Stimulated activated CD4-positive, alpha-beta T cell treated with anti-CD3 and anti-CD28 coated beads, Interleukin-2, amount 100 ng/mL, for 4 hours (primary cell): ENCODE measurements at places on chromosomes 7 and 10.

DNA sequence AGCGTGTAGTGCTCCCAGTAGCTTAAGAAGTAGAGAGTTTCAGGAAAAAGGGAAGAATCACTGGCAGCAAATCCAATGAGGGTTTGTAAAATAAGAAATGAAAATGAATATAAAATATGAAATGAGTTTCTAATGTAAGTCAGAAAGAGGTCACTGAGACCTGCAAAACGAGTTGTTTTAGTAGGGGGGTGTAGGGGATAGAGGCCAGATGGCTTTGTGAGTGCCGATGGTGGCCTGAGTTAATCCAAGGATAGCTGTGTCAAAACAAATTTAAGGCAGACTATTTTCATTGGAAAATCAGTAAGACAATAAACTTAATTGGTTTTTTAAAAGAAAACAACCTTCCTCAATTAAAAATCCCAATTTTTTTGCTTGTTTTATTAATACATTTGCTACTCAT lies 745 bp upstream of the ASB15 start:
- no peak for DNase-seq

- DNase-seq: no peak
Measured at GRCh38 chr10:119652361-119652730, 1.2 kb downstream of the BAG3 start.

DNA sequence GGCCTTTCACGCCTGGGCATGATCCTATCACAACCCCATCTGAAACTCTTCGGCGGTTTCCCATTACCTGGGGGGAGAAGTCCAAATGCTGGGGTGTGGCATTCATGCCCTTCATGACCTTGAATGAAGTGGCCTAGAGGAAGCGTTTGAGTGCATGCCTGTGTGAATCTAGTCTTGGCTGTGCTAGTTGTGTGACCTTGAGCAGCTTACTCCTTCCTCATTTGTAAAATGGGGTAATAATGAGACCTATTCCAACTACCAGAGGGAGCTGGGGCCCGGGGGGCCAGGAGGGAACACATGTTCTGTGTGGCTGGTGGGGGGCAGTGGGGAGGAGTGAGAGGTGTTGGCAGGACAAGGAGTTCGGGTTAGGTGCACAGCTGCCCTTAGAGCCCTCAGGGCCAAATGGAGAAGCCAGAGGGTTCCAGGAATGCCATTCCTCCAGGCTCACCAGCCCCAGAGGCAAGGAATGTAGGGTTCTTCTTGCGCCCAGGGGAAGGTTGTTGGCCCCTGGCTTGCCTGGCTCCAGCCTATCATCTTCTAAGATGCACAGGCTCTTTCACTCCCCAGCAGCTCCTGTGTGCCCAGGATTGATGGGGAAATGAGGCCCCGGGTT lies 21.3 kb upstream of the TBRG4 start:
- DNase-seq: no peak

DNA sequence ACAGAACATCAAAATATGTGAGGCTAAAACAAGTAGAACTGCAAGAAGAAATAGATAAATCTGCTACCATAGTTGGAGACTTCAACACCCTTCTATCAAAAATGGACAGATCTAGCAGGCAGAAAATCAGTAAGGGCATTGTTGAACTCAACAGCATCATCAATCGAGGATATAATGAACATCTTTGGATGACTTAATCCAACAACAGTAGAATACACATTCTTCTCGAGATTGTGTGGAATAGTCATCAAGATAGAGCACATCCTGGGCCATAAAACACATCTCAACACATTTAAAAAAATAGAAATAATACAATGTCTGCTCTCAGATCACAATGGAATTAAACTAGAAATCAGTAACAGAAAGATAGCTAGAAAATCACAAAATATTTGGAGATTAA lies 9.9 kb downstream of the IGFBP1 start:
- DNase-seq: no peak

DNA sequence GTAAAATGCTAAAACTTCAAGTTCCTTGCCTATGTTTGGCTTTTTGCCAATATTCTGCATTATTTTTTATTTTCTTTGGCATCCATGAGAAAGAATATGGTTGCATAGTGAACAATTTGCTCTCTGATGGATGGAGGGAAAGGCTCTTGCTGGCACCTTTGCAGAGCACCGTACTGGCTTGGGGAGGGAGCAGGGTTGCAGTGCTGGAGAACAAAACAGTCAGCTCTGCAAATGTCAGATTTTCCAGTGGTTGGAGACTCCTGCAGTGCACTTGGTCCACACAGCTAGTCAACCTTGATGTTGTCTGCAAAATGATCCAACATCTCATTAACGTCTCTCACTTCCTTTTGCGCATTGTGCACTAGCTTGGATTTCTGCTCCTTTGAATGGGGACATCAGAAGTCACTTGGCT lies 100.8 kb downstream of the ANLN start:
- DNase-seq: no peak

DNA sequence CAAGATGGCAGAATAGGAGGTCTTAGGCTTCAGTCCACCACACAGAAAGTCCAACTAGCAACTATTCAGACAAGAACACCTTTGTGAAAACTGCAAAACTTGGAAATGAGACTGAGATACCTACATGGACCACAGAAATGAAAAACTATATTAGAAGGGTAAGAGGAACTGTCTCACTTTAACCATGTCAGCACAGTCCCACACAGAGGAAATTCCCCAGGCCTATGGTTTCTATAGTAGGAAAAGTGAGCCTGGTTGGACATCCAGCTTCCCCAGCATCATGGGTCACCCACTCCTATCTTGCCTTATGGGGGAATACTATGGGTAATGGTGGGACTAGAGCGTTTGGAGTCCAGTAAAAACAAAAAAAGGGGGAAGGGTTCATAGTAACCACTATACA lies 38.8 kb upstream of the CDK6 start:
- no peak for DNase-seq

DNA sequence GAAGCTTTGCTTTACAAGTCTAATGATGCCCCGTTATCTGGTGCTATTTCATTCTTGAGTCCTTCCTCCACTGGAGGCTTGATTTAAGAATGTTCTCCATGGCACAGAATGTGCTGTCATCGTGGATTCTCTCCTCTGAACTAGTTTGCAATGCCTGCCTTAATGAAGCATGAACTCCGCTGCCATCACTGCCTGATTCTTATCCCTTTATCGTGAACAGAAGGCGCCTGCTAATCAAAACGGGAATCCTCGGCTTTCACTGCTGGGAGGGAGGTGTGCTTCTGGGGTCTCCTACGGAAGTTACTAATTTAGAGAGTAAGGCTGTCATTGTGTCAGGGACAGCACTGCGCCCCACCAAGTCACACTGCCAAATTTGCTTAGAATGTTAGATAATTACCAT lies 56.2 kb downstream of the ITGB1 start:
- DNase-seq: no peak

GRCh38 chr10:82221601-82222149 lies 346.7 kb downstream of the NRG3 start:
- DNase-seq: no peak

- DNase-seq: no peak
Measured at GRCh38 chr7:65475734-65476319, 102.2 kb downstream of the ZNF92 start.

DNA sequence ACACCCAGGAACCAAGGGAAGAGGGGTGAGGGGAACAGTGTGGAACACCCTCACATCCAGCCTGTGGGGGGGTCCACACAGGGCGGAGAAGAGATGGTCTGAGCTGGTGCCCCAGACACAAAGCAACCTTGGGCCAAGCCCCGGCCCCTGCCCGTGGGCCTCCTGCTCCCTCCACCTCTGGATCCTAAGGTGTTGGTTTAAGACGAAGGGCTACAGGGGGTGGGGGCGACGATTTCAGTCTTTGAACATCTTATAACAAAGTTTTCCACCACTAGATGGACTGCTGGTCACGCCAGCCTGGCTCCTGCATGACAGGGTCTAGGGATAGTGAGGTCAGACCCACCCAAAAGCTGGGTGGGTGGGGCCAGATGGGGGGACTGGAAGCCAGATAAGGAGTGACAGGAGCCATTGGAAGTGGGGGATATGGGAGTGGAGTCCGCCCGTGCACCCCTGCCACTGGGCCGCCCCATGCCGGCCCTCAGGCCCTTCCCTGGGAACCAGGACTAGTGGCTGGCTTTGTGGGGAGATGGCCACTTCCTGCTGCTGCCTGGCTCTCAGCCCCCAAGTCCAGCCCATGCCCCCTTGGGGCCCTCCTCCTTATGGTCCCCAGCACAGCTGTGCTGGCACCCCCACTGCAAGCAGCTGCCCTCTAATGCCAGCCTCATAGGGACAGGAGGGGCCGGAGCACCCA lies 98.4 kb downstream of the RGS10 start:
- no peak for DNase-seq

GRCh38 chr7:83835424-83835823 lies 186.5 kb upstream of the SEMA3E start:
- DNase-seq: no peak

- no peak for DNase-seq
Measured at GRCh38 chr7:132024290-132024689, 467.9 kb upstream of the PODXL start.

- no peak for DNase-seq
Measured at GRCh38 chr10:76297780-76298281, 866.4 kb downstream of the LRMDA start.

- DNase-seq: no peak
Measured at GRCh38 chr7:139328375-139328774, 12.8 kb upstream of the FMC1 start.

GRCh38 chr7:55306331-55306730 lies 58.8 kb upstream of the LANCL2 start:
- no peak for DNase-seq

GRCh38 chr7:16655394-16655793 lies 9.4 kb downstream of the BZW2 start:
- DNase-seq: no peak

DNA sequence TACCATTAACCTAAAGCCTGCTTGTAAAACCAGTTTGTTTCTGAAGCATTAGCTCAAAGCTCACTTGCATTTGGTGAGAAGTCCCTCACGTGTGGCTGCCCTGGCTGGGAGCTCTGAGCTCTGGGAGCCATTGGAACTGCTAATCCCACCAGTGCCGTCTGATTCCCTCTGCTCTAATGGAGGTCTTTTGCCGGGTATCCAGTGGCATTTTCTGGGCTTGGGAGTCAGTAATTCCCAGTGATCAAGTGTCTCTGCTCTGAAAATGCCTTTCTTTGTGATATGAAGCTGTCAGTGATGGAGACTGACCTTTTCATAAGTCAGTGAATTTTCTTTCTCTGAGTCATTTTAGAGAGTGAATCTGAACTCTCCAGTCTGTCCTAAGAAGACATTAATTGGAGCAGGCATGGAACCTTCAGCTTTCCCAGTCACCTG lies 36.9 kb upstream of the FAM20C start:
- no peak for DNase-seq

GRCh38 chr10:102593804-102594079 lies 50.5 kb upstream of the TRIM8 start:
- DNase-seq: no peak

DNA sequence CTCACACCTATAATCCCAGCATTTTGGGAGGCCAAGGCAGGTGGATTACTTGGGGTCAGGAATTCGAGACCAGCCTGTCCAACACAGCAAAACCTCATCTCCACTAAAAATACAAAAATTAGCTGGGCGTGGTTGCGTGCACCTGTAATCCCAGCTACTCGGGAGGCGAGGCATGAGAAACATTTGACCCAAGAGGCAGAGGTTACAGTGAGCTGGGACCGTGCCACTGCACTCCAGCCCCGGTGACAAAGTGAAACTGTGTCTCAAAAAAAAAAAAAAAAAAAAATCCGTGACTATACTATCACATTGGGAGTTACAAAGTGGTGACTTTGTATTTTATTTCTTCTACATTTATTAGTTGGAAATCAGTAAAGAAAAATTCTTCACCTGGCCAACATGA lies 101.2 kb downstream of the EPC1 start:
- no peak for DNase-seq

- no peak for DNase-seq
Measured at GRCh38 chr10:118355234-118355633, 13.1 kb upstream of the FAM204A start.

- DNase-seq: no peak
Measured at GRCh38 chr7:16840094-16840493, 35.3 kb upstream of the AGR2 start.

GRCh38 chr7:137539111-137539715 lies 195.7 kb upstream of the PTN start:
- DNase-seq: no peak

GRCh38 chr7:132965951-132966350 lies 115.9 kb downstream of the CHCHD3 start:
- DNase-seq: no peak

- no peak for DNase-seq
Measured at GRCh38 chr7:38756521-38756920, 125.3 kb upstream of the AMPH start.

DNA sequence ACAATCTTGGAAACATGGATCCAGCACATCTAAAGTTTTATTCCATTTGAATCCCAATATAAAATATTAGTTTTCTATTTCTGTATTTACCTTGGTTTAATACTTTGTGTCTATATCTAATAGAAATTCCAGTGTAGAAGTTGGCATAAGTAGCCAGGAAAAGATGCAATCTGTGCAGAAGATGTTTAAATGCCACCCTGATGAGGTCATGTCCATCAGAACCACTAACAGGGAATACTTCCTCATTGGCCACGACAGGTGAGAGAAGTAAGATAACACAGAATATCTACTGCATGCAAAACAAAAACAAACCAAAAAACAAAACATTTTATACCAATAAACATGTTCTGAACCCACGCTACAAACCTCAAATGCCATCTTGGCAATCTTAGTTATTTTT lies 15.7 kb downstream of the PLEKHS1 start:
- no peak for DNase-seq

DNA sequence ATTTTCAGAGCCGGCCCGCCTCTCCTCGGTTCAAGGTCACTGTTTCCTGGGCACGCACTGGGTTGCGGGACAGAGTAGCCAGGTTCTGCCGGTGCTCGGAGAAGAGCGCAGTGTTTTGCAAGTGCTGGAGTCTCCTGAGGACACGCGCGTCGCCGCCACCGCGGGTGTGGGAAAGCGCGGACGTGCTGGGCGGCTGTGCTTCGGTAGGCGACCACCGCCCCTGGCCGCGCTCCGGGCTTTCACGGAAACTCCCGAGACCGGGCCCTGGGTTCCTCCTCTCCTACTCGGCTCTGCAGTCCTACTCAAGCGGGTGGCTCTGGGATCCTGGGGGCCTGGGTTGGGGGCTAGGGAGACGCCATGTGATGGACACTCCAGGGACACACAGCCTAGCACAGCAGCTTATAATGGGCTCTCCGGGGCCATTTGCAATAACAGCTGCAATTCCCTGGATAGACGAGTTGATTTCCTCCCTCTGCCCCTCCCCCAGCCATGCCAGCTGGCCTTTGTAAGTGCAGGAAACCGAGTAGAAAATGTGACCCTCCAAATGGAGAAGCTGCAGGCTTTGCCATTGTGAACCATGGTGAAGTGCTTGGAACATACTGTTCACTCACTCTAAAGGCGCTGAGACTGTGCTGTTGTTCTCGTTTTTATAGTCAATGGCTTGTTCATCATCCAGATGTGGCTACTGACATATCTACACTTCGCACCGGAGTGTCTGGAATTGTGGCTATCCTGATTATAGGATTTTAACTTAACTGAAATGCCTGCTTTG lies 2.1 kb downstream of the FRAT1 start:
- no peak for DNase-seq

DNA sequence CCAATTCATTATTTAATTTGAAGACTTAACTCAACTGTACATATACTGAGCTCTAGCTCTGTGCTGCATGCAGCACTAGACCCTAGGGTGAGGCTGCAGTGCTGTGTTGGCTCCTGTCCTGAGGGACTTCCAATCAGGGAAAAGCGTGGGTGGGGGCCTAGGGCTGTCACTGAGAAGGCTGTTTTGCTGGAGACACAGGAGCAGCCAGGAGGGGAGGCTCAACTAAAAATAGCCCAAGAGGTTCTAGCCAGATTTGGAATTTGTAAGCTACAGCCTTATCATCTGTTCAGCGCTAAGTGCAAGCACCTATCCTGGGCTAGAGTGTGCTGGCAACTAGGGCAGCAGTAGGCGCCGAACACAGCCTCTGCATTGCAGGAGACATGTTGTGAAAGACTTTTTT lies 121.1 kb downstream of the VWC2 start:
- no peak for DNase-seq
